ENCODE measurements at places on chromosomes 1 and 21.

- DNase-seq, result no peak
These were observed 5.2 kb downstream of the TSPEAR start for GRCh38 chr21:44706026-44706705.

DNA sequence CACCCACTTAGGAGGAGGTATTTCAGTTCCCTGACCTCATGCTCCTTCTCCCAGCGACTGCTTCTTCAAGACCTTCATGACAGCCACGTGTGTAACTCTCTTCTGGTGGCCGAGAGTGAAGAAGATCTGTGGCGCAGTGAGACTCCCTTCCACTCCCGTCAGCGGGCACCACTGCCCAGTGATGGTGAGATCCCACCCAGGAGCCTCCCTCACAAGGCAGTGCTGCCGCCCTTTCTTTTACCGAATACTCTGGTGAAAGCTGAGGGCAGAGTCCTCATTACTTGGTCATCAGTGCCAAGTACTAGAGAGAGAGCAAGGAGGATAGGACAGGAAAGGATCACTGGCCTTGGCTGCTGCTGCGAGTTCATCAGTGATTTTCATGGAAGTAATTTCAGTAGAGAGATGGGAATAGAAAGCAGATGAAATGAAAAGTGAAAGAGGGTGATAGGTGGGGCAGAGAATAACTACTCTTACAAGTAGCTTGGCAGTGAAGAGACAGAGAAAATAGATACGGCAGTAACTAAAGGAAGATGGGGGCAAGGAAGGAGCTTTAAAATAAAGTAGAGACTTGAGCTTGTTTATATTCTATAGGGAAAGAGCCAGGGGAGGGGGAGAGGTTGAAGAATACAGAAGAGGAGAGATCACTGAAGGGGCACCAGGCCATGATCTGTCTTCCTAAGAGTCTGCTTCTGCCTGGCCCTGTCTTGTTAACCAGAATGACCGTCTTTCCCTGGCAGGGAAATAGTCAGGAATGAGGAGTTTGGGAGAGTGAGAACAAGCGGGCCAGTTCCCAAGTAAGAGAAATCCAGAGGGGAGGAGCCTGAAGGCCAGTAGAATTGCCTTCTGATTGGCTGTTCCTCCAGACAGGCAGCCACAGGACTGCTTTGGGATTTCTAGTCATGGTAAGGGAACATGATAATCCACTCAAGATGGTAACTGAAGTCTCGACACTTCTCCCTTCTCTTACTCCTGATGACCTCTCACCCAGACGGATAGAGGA lies 18.3 kb downstream of the HYI start:
- no peak for DNase-seq

DNA sequence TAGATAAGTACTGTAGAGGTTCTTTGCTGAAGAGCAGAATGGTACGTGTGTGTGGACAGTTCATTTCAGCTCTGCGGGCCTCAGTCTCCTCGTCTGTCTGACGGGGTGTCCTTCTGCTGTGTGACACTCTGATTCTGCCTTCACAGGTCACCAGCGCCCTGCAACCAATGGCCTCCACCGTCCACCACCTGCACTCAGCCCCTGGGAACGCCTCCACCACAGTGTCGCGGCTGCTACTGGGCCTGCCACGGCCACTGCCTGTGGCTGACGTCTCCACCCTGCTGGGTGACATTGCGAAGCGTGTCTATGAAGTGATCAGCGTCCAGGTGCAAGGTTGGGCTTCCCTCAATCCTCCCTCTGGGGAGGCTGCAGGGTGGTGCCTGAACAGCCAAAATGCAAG lies 17.0 kb downstream of the UMODL1 start:
- no peak for DNase-seq

GRCh38 chr1:17307946-17308345 lies at the start of gene PADI4:
TSS of gene PADI4 (plus strand) at chr1:17308197. CDS start at chr1:17308223, 26 bp downstream.
- DNase-seq, result no peak

DNA sequence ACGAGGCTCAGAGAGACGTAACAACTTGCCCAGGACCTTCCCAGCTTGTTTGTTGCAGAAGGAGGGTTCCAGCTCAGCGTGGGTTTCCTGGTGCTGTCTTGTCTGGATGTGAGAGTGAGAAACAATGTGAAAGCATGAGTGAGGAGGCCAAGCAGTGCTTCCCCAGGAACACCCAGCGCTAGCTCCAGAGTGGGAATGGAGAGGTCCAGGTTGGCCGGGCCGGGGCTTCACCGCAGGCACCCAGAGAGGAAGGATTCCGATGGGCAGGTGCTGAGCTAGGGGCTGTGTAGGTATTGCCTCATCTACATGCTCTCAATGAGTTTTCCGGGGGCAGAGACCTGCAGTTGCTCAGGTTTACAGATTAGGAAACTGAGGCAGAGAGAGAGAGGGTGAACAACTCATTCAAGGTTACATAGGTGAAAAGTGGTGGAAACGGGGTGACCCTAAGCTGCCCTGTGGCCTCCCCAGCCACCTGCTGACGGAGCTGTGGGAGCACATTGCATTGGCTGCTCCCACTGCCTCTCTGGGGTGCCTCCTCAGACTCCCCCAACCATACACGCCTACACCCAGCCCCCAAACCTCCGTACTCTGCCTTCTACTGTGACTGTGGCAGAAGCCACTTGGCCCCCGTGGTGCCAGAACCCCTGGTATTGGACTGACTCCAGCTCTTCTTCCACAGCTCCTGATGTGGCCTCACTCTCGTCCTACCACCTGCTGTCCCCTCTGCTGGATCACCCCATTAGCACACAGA lies 51.2 kb downstream of the B3GALT5 start:
- no peak for DNase-seq

GRCh38 chr1:66341446-66342089 lies 192.4 kb upstream of the SGIP1 start:
- no peak for DNase-seq

GRCh38 chr1:42784946-42785693 lies at the start of gene TMEM269:
TSS of gene TMEM269 (plus strand) at chr1:42784991. CDS start at chr1:42789894, 4,903 bp downstream.
- peak; percentile 12 for DNase-seq

DNA sequence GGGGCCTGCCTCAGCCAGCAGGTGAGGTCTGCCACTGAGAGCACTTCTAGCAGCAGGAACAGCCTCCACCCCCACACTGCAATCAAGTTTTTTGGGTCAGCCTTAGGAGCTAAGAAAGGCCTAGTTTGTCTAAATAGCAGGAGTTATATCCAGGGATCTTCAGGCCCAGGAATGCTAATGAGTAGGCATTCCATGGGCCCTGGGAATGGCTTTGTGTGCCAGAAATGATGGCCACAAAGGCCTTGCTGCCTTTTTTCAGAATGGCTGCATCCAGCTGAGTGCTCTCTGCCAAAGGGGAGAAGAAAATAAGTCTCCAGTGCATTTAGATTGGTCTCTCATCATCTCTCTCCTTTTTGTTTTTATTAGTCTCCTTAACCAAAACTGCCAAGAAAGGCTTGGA lies 2.8 kb downstream of the MRTO4 start:
- no peak for DNase-seq

GRCh38 chr1:210684466-210685294 lies 356.0 kb downstream of the HHAT start:
- no peak for DNase-seq

DNA sequence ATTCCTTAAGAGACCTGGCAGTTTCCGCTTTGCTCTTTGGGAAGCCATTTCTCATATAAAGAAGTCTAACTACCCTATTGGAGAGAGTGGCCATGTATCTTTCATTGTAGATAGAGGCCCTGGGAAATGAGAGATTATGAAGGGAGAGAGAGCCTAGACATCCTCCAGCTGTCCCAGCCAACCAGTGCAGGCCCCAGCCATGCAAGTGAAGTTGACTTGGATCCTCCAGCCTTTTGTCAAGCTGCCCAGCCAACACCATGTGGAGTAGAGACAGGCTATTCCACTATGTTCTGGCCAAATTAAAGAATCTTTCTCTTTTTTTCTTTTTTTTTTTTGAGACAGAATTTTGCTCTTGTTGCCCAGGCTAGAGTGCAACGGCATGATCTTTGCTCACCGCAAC lies 7.1 kb upstream of the ANP32E start:
- DNase-seq, result no peak

DNA sequence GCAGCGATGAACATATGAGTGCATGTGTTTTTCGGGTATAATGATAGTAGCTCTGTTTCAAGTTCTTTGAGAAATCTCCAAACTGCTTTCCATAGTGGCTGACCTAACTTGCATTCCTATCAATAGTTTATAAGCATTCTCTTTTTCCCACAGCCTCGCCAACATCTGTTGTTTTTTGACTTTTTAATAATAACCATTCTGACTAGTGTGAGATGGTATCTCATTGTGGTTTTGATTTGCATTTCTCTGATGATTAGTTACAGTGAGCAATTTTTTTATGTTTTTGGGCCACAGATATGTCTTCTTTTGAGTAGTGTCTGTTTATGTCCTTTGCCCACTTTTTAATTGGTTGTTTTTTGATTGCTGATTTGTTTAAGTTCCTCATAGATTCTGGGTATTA lies 10.6 kb upstream of the RUNX1 start:
- no peak for DNase-seq

- DNase-seq, result no peak
These were observed 11.3 kb upstream of the C1orf162 start for GRCh38 chr1:111462370-111463028.

GRCh38 chr1:165645654-165646366 lies 14.8 kb downstream of the MGST3 start:
- DNase-seq, result no peak

- DNase-seq, result no peak
These were observed 21.4 kb downstream of the CLIC6 start for GRCh38 chr21:34690041-34690792.

DNA sequence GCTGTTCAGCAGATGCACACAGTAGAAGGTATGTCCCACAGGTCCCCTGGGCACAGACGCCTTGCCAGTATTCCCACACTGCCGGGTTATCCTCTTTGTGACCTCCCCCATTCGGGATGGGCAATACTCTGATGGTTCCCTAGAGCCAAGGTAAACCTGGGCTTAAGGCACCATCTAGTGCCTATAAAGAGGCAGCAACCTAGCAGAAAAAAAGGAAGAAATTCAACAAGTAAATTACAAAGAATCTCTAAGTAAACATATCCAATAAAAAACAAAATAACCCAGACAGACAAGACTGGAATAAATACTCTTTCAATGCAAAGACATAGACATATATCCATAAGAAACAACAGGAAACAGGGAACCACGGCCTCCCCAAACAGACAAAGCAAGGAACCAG lies 39.4 kb downstream of the HSF2BP start:
- DNase-seq, result no peak

GRCh38 chr1:101137144-101138126 lies 99.4 kb upstream of the S1PR1 start:
- no peak for DNase-seq

DNA sequence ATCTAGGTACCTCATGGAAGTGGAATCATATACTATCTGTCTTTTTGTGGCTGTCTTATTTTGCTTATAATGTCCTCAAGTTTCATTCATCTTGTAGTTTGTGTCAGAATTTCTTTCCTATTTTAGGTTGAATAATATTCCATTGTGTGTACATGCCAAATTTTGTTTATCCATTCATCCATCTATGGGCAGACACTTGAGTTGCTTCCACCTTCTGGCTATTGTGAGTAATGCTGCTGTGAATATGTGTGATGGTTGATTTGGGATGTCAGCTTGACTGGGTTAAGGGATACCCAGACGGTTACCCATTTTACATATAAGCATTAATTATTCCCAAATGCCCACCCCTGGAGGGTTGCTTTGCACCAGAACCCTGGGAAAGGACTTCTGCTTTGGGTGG lies 477.5 kb downstream of the PTPRU start:
- DNase-seq, result no peak

DNA sequence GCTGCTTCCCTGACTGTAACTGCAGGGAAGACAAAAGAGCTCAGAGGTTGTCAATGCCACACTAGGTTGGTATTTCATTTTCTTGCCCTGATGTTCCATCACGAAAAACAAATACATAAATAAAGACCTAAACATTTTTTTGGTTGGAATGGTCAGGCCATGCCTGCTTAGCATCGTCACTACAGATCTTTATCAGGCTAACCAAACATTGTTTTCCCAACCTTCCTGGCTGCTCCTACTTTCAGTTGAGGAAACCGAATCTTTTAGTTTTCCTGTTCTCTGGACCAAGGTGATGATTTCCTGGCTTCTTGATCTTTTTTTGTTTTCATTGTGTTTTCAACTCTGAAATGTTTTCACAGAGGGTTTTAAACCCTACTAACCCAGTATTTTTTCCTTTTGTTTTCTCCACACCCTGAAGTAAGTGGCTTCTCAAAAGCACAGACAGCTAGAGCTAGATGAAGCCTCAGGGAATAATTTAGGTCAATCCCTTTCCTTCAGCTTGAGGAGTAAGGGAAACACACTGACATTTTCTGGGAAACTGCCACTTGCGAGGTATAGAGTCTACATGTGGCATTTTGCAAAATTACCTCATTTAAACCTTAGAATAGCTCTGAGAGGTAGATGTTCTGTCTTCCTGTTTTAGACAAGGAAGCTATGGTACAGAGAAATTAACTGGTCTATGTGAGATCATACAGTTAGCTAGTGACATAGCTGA lies 67.2 kb upstream of the CNN3 start:
- DNase-seq, result no peak

DNA sequence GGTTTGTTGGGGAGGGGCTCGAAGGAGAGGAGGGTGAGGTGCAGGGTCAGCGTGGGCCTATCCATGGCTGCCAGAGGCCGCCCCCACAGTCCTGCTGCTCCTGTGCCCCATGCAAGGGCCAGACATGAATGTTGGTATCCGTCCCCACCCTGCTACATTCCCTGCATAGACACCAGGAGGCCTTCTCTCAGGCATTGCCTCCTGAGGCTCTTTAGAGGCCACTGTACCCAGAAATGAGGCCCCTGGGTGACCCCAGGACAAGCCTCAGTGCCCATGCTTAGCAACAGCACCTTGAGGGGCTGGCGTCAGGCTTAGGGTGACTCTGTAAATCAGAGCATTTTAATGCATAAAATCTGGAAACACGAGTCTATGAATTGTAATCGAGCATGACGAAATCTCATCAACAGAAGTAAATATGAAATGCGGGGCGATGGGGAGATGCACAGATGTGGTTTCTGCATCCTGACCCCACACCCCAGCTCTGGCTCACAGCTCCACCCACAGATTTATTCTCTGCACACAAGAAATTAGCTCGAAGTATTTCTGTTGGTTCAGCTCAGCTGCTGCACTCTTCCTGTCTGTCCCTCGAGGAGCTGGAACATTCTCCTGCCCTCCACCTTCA lies 124.0 kb upstream of the CSF3R start:
- no peak for DNase-seq

GRCh38 chr1:7298145-7298544 lies 473.0 kb upstream of the VAMP3 start:
- no peak for DNase-seq

DNA sequence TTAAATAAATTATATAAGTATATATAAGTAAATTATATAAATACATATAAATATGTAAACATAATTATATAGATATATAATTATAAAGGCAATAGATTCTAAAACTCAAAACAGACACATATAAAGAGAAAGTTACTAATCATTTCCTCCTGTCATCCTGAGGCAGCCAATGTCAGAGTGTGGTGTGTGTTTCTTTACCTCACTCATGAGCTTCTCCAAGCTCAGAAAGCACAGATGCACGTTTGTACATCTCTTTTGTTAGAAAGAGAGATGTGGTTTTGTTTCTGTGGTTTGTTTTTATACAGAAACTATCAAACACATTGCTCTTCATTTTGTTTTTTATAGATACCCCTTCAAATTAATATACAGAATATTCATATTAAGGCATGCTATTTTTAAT lies 594.8 kb downstream of the USP25 start:
- DNase-seq, result no peak
